HS-5 (cell line): ENCODE measurements at places on chromosomes 16 and 17.

- DNase-seq, result no peak
Observed at GRCh38 chr17:58060596-58061191, 22.5 kb upstream of the DYNLL2 start.

DNA sequence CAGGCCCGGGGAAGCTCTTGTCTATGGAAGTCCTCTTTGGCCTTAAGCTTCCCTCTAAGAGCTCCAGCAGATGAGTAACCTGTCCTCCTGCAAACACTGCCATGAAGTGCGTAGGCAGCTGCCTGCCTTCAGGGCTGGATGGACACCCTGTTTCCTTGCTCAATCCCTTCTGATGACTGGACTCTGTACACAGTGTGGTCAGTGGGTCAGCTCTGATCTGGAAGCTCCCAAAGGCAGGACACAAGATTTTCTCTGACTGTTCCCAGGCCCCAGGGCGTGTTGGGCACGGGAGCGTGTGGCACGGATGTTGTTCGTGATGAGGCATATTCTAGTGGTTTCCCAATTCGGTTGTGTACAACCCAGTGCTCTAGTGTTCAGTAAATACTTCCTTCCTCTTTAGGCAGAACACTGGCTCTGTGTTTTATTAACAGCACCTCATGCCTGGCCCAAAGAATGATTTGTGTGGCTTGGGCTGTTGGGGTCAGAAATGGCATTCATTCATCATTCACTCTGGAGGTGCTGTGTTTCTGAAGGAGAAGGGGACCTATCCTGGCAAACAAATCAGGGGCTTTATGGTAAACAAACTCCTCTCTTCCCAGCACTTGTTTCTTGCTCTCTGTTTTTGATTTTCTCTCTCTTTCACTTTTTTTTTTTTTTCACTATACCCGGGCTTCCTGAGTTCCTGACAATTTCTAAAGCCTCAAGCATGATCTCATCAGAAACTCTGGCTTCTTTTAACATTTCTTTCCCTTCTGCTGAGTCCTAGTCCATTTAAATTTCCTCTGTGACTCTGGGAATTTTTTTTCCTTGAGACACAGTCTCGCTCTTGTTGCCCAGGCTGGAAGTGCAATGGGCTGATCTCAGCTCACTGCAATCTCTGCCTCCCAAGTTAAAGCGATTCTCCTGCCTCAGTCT lies 12.0 kb upstream of the RNF157 start:
- peak; percentile 56 for DNase-seq

DNA sequence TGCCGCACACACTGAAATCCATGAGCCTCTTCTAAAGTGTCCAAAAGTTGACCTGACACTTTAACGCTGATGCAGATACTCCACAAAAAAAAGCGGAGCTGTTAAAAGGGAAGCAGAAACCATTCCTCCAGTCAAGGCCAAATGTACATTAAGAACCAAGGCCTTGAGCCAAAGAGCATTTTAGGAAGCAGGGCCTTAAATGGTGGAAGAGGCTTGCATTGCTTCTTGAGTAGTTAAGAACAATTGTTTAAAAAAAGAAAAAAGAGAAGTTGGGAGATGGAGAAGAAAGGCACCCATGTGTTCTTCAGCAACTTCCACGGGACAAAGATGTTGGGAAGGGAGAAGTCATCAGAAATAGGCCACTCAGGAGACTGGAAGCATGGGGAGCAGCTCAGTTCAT lies 6.3 kb downstream of the ZFHX3 start:
- no peak for DNase-seq

DNA sequence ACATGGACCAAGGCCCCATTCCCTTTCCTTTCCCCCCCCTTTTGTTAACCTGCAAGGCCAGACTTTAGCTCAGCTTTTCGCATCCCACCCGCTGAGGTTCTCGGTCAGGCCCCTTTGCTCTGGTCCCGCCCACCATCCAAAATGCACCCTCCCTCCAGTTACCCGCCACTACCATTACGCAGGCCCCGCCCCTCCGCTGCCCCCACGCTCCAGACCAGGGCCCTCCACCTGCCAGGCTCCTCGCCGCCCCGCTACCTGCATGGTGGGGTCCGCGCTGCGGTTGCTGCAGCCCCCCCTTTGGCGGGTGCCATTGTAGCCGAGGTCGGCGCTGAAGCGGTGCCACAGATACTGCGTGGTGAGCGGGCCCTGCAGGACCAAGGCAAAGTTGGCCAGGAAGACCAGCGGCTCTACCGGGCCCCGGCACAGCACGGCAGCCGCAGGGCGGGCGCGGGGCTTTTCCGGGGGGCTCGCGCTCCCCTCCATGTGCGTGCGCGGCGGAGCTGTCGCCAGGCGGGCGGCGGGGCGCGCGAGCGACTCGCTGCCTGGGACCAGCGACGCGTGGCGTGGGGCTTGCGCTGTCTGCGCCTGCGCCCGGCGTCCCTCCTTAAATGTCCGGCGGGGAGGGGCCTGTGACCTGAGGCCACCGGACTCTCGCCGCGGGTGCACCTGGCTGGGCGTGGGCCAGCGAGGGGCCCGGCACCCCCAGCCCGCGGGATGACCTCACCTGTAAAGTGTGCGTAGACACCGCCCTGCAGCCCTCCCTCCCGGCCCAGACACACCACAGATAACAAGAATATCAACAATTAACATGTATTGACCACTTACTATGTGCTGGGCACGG lies at the start of gene SLC46A1:
TSS of gene SLC46A1 (minus strand) at position 581 of the 841 bp plus-strand sequence. CDS start at position 483, 98 bp downstream.
- DNase-seq, result no peak

DNA sequence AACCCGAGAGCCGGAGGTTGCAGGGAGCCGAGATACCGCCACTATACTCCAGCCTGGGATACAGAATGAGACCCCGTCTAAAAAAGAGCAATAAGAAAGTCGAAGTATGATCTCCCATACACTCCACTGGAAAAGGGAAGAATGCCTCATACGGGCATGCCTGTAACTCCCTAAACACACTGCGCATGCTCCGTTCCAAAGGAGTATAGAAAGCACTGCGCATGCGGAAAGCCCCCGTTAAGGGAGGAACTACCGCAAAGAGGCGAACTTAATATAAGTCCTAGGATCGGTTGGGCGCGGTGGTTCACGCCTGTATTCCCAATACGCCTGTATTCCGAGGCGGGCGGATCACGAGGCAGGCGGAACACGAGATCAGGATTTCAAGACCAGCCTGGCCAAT lies 313.1 kb upstream of the ERCC4 start:
- no peak for DNase-seq

- DNase-seq, result no peak
Observed at GRCh38 chr16:89172528-89173173, 1.1 kb downstream of the CDH15 start.

DNA sequence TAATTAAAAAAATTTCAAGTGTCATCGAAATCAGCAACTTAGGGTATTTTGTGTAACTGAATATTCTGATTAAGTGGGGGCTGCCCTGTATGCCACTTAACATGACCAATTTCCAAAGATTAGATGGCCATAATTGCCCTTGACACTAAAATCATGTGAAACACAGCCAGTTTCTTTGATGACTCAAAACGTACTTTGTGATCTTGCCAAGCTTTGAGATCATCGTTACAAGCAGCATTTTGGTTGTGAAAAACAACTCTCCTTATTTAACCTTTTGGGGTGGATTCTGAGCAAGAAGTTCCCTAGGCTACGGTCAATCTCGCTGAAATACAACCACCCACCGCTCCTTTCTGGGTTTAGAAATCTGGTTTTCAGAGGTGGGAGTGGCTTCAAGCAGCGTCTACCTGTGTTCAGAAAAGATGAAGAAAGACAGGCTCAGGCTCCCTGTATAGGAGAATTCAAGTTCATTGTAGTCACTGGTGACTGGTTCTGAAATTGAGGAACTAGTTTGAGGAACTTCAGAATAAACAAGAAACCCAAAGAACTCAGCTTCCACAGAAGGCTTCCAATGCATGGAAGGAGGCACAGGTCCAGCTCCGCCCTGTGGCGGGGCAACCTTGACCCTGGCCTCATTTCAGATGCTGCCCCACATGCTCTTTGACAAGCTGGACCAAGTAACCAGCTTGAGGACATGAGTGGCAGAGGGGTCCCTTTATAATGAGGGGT lies 9.4 kb downstream of the MAP3K14 start:
- peak; percentile 74 for DNase-seq

GRCh38 chr17:62109924-62110323 lies 44.8 kb upstream of the MED13 start:
- no peak for DNase-seq

DNA sequence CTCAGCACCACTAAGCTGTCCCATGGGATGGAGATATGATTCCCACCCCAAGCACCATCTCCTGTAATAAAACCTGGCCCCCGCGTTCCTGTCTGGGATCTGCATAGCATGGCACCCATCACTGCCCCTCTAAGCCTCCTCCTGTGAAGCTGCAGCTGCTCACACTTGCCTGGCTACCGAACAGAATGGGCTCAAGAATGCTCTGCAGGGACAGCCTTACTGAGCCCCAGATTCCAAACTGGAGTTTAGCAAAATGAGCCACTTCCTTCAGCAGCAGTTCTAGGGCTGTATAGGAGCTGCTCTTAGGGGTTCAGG lies 256.1 kb downstream of the CPPED1 start:
- no peak for DNase-seq

- DNase-seq, result peak; percentile 74
Observed at GRCh38 chr17:39973496-39973895, 7.1 kb upstream of the PSMD3 start.
